Activated T-helper 1 cell treated with anti-CD3 and anti-CD28 coated beads, Interleukin-12 subunit alpha, Interleukin-12 subunit beta, Interleukin-2, Interleukin-4 antibody, amounts not matched to agents 30 ng/mL and 10 ng/mL and 1 ng/mL, durations not matched to agents 14 hours and 24 hours and 36 hours (primary cell): ENCODE measurements at places on chromosomes 2 and 18. TPM values are rescaled to one million over a fixed set of nuclear protein-coding genes. Genes with fewer than 3 reads are reported as not detected.
A peak's percentile ranks its signal among the peaks of the same experiment; 100 is the strongest.

TRIB2 gene
- total RNA-seq = 6.3 TPM in 2 replicates

GPAT2 gene
- total RNA-seq = 18.4 and 18.7 TPM in 2 replicates

GAL3ST2 gene
- 0.51 and 0.60 TPM in 2 replicates for total RNA-seq

SELENOI gene
- 66.6 and 68.2 TPM in 2 replicates for total RNA-seq

ORMDL1 gene
- total RNA-seq = 78.7 and 80.1 TPM in 2 replicates

SPEG gene
- total RNA-seq = 0.13 TPM in 1 of 2 replicates, not detected in the other

DNA sequence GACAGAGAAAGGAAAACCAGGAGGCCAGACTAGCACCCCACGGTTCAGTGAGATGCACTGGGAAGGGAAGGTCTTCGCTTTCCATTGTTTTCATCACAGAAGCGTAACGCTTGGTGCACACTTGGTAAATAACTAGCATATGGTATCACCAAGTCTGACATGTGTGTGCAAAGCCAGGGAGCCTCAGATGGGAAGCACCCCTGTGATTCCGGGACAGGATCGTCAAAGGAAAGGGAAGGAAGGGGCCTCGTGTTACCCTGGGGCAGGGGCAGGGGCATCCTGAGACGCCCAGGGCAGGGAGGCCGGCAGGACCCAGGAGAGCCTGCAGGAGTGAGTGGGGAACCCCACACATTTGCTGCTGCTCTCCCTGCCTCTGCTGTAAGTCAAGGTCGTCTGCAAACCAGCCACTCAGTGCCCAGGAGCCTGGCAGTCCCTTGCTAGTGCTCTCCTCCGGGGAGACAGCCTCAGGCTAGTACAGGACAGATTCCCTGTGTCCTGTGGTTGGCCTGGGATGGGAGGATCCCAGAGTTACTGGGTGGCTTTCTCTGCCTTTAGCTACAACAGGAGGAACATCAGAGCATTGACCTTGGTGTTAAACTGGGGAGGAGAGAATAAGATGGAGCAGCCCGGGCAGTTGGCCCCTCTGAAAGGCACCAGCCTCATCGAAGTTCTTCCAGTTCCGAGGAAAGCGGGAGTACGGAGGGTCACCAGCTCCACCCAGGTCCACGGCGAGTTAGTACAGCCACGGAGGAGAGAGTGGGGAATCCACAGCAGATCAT lies 192.5 kb downstream of the NDUFA10 start:
- H3K4me1 ChIP-seq = no peaks in the 10 kb centered on the region
- DNase-seq = no peak
- H3K27me3 ChIP-seq = peaks cover 3% of the 10 kb centered on the region
- H3K27ac ChIP-seq = no peak overlapping the region

DNA sequence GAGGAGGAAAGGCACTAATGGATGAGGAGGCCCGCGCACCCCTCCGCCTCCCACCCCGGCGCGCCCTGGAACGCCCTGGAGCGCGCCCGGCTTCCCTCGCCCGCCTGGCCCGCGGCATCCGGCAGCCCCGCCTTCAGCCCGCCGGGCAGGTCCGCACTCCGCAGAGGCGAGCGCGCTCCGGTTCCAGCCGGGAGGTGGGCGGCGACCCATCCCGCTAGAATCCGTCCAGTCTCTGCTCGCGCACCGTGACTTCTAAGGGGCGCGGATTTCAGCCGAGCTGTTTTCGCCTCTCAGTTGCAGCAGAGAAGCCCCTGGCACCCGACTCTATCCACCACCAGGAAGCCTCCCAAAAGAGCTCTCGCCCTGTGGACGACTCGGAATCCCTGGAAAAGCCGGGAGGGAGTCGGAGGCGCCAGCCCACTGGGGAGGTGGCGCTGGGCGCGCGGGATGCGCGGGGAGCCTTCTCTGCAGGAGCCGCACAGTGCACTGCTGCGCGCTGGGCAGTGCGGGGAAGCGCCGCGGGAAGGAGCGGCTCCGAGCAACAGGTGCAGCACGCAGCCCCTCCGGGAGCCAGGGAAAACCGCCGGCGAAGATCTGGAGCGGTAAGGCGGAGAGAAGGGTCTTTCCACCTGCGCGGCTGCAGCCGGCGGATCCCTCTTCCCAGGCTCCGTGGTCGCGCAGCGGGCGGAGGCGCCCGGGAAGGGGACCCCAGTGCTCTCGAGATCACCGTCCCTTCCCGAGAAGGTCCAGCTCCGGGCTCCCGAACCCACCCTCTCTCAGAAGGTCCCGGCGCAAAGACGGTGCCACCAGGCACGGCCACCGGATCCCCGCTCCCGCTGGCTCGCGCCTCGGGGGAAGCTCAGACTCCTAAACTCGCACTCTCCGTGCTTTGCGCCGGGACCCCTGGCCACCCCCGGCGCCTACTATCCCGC lies at the start of gene GALR1:
GALR1 (plus strand) TSS at position 280 of the 932 bp plus-strand sequence. CDS start 701 bp downstream, outside the sequence.
- H3K4me1 ChIP-seq = peaks cover 12% of the 10 kb centered on the region
- DNase-seq = no peak
- H3K27ac ChIP-seq = peak within 1 kb of the TSS; percentile 14
- peak within 1 kb of the TSS; percentile 17 for H3K4me3 ChIP-seq
- peaks cover 57% of the 10 kb centered on the region for H3K27me3 ChIP-seq

DNA sequence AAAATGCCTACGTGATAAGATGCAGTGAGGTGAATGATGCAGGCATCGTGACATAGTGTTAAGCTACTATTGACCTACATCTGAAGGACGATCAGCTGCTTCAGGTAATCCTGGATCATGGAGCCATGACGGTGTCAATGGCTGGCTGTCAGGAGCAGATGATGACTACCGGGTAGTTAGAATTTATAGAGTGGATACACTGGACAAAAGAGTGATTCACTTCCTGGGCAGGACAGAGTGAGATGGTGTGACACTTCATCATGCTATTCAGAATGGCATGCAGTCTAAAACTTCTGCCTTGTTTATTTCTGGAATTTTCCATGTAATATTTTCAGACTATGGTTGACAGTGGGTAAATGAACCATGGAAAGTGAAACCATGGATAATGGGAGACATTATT lies 29.5 kb downstream of the METTL8 start:
- no peak for DNase-seq
- peaks cover 16% of the 10 kb centered on the region for H3K4me1 ChIP-seq
- peaks cover 18% of the 10 kb centered on the region for H3K36me3 ChIP-seq
- H3K4me3 ChIP-seq = no peak overlapping the region
- H3K27me3 ChIP-seq = no peaks in the 10 kb centered on the region

DNA sequence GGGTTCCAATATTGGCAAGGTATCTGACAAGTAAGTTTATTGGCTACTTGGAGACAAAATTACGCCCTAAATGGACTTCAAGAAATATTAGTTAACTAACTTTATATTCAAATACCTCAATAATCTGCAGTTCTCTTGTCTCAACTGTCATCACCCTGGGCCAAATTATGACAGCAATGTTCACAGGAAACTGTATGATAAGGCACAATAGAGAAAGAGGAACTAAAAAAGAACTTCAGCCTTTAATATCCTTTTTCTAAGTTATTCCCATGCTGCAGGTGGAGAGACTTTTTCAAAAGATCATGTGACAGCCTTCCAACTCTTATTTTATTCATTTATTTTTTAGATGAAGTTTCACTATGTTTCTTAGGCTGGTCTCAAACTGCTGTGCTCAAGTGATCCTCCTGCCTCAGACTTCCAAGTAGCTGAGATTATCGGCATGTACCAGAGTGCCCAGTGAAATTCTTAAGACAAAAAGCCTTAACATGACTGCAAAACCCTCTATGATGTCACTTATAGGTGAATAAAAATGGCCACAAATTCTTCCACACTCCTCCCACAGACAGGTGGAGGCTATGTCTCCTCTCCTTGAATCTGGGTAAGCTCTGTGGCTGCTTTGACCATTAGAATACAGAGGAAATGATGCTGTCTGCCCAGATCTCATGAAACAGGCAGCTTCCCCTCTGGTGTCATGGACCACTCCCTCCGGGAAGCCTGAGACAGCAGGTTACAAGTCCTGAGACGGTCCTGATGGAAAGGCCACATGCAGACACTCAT lies 211.0 kb downstream of the TGIF1 start:
- no peak for DNase-seq
- peak overlapping the region; percentile 75 for H3K27ac ChIP-seq
- no peak overlapping the region for H3K4me3 ChIP-seq
- peaks cover 2% of the 10 kb centered on the region for H3K36me3 ChIP-seq
- peaks cover 48% of the 10 kb centered on the region for H3K4me1 ChIP-seq
- H3K27me3 ChIP-seq = no peaks in the 10 kb centered on the region

- H3K27me3 ChIP-seq = no peaks in the 10 kb centered on the region
- H3K4me3 ChIP-seq = no peak overlapping the region
- no peaks in the 10 kb centered on the region for H3K4me1 ChIP-seq
- no peak overlapping the region for H3K27ac ChIP-seq
- no peak for DNase-seq
- no peaks in the 10 kb centered on the region for H3K36me3 ChIP-seq
These were observed 36.7 kb downstream of the PKP4 start for GRCh38 chr2:158493458-158493857.

DNA sequence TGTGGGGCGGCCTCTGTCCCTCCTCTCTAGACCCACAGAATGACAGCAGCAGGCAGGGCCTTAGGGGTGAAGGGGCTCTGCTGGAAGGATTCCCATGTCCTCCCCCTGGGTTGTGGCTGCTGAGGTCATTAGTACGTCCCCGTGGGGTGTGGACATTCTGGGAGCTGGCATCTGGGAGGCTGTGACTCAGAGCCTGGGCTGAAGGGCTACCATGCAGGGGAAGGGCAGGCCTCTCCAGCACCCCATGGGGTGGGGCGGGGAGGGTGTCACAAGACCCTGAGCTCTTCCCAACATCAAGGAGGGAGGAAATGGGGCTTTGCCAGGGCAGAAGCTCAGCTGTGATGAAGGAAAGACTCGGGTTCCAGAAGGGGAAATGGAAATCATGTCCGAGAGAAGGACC lies 105.8 kb upstream of the SMAD2 start:
- no peaks in the 10 kb centered on the region for H3K4me1 ChIP-seq
- H3K36me3 ChIP-seq = no peaks in the 10 kb centered on the region
- H3K27ac ChIP-seq = no peak overlapping the region
- no peak for DNase-seq
- H3K27me3 ChIP-seq = no peaks in the 10 kb centered on the region

DNA sequence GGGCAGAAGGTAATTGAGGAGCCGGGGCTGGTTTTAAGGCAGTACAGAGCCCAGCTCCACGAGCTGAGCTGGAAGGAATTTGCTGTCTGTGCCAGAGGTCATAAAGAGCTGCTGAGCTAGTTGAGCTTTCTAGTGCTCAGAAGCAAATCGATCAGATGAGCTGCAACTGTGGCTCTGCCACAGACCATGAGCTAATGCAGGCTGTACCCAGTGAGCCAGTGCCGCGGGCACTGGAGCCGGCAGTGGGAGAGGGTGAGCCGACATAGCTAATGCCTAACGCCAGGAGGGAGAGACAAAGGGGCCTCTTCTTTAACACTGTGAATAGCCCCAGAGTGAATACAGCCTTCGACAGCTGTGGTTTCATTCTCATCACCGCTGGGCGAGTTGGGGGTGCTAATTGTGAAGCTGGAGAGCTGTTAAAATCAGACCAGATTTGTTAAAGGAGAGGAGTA lies 410.1 kb upstream of the TCF4 start:
- H3K27ac ChIP-seq = no peak overlapping the region
- H3K36me3 ChIP-seq = no peaks in the 10 kb centered on the region
- no peaks in the 10 kb centered on the region for H3K27me3 ChIP-seq
- no peak for DNase-seq

DNA sequence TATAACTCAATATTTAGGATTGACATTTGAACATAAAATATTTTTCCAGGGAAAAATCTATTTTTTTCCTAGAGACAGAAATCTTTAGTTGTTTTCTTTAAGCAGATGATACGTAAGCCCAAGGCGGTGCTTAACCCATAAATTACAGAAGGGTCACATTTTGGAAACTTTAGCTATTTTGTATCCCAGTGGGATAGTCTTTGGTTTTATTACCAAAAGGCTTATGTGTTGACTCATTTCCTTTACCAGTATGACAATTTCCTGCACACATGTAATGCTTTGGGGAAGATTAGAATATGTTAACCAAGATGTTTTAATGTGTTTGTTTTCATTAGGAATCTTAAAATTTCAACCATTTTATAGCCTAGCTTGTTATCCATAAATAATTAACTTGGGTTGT lies 24.8 kb downstream of the DYNC1I2 start:
- no peak overlapping the region for H3K27ac ChIP-seq
- H3K4me3 ChIP-seq = no peak overlapping the region
- no peaks in the 10 kb centered on the region for H3K27me3 ChIP-seq
- peaks cover 8% of the 10 kb centered on the region for H3K36me3 ChIP-seq
- peaks cover 9% of the 10 kb centered on the region for H3K4me1 ChIP-seq

GRCh38 chr2:151931756-151932155 lies 103.5 kb upstream of the ARL5A start:
- no peak overlapping the region for H3K27ac ChIP-seq
- no peak overlapping the region for H3K4me3 ChIP-seq
- no peaks in the 10 kb centered on the region for H3K36me3 ChIP-seq
- no peak for DNase-seq
- H3K4me1 ChIP-seq = no peaks in the 10 kb centered on the region
- H3K27me3 ChIP-seq = peaks cover 7% of the 10 kb centered on the region

DNA sequence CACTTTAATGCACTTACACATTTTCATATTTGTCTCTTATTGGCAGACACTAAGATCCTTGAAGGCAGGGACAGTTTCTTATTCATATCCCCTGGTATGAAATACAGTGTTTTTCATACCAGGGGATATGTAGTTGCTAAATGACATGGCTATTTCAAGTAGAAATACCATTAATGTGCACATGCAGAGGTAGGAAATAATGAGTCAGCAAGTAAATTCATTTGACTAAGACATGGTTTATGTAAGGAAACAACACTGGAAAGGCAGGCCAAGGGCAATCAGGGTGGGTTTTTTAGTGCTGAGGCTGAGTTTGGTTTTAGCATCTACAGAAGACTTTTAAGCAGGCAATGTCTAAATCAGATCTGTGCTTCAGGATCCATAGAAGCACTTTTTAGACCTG lies 155.9 kb downstream of the WDPCP start:
- no peaks in the 10 kb centered on the region for H3K27me3 ChIP-seq
- no peak overlapping the region for H3K27ac ChIP-seq
- H3K4me3 ChIP-seq = no peak overlapping the region
- no peaks in the 10 kb centered on the region for H3K36me3 ChIP-seq

GRCh38 chr2:105320651-105321215 lies 8.8 kb downstream of the TGFBRAP1 start:
- peaks cover 26% of the 10 kb centered on the region for H3K4me1 ChIP-seq
- peaks cover 6% of the 10 kb centered on the region for H3K36me3 ChIP-seq
- no peak for DNase-seq

GRCh38 chr18:47970664-47971531 lies 40.4 kb upstream of the SMAD2 start:
- no peak for DNase-seq
- no peaks in the 10 kb centered on the region for H3K36me3 ChIP-seq
- H3K27ac ChIP-seq = no peak overlapping the region
- H3K4me3 ChIP-seq = no peak overlapping the region

GRCh38 chr2:18522484-18523146 lies 37.8 kb downstream of the RDH14 start:
- H3K27ac ChIP-seq = no peak overlapping the region
- H3K36me3 ChIP-seq = no peaks in the 10 kb centered on the region
- H3K4me3 ChIP-seq = no peak overlapping the region
- no peaks in the 10 kb centered on the region for H3K4me1 ChIP-seq

- H3K36me3 ChIP-seq = no peaks in the 10 kb centered on the region
- no peaks in the 10 kb centered on the region for H3K27me3 ChIP-seq
- no peak overlapping the region for H3K27ac ChIP-seq
- DNase-seq = no peak
These were observed 39.9 kb upstream of the TSPYL6 start for GRCh38 chr2:54295911-54296310.

- DNase-seq = no peak
- H3K27ac ChIP-seq = no peak overlapping the region
- H3K4me3 ChIP-seq = no peak overlapping the region
- peaks cover 2% of the 10 kb centered on the region for H3K36me3 ChIP-seq
- peaks cover 12% of the 10 kb centered on the region for H3K4me1 ChIP-seq
- peaks cover 4% of the 10 kb centered on the region for H3K27me3 ChIP-seq
These were observed 36.8 kb upstream of the TRAPPC8 start for GRCh38 chr18:31979714-31980113.
